Mesothelial cell of epicardium (in vitro differentiated cells): ENCODE measurements at places on chromosomes 16 and 17.

GRCh38 chr17:81405411-81405872 lies 10.2 kb downstream of the BAHCC1 start:
- peak overlapping the region; percentile 1 for H3K4me3 ChIP-seq
- H3K27ac ChIP-seq: peak overlapping the region; percentile 82
- H3K4me1 ChIP-seq: peaks cover 69% of the 10 kb centered on the region
- no peaks in the 10 kb centered on the region for H3K27me3 ChIP-seq
- DNase-seq: no peak

- no peaks in the 10 kb centered on the region for H3K27me3 ChIP-seq
- DNase-seq: no peak
- peaks cover 7% of the 10 kb centered on the region for H3K4me1 ChIP-seq
- no peak overlapping the region for H3K27ac ChIP-seq
- peaks cover 43% of the 10 kb centered on the region for H3K36me3 ChIP-seq
These were observed 122.7 kb downstream of the ABCC6 start for GRCh38 chr16:16100631-16101030.

GRCh38 chr16:47887496-47887895 lies 268.3 kb downstream of the ABCC12 start:
- H3K27me3 ChIP-seq: peaks cover 41% of the 10 kb centered on the region
- no peak overlapping the region for H3K27ac ChIP-seq
- H3K4me3 ChIP-seq: no peak overlapping the region
- peaks cover 32% of the 10 kb centered on the region for H3K4me1 ChIP-seq
- H3K36me3 ChIP-seq: no peaks in the 10 kb centered on the region

DNA sequence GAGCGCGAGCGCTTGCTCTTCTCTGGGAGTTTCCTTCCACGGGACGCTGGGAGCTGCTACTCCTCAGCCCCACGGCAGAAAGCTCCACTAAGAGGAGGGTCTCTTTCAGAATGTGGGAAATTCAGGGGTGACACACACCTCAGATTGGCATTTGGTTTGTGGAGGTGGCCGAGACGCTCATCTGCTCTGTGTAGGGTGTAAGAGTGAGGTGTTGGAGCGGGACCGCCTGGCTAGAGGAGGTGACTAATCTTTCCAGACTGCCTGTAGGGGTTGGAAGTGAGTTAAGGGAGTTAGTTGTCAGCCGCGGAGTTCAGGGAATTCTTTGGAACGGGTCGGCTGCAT lies 735 bp downstream of the PSMD11 start:
- H3K4me3 ChIP-seq: peak overlapping the region; percentile 92
- no peak for DNase-seq
- H3K27ac ChIP-seq: peak overlapping the region; percentile 96
- peaks cover 9% of the 10 kb centered on the region for H3K36me3 ChIP-seq
- peaks cover 20% of the 10 kb centered on the region for H3K27me3 ChIP-seq

GRCh38 chr16:88770461-88771293 lies 14.3 kb downstream of the PIEZO1 start:
- peak; percentile 78 for DNase-seq
- H3K4me3 ChIP-seq: peak overlapping the region; percentile 54
- peak overlapping the region; percentile 79 for H3K27ac ChIP-seq
- H3K36me3 ChIP-seq: no peaks in the 10 kb centered on the region
- H3K27me3 ChIP-seq: no peaks in the 10 kb centered on the region
- H3K4me1 ChIP-seq: peaks cover 67% of the 10 kb centered on the region

DNA sequence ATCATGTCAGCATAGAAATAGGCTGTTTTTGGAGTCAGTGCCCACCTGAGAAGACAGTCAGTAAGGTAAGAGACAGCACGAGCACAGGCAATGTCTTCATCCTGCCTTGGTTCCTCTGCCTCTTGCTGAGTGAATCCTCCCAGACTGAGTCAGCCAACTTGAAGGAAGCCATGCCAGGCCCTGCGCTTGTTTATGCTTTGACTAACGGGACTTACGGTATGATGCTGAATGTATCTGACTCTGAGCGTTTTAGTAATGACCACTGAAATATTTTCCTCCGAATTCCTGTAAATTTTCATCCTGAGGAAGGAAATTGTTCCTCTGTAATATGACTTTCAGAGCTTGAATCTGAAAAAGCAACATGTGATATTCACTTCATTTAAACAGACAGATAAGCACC lies 18.0 kb downstream of the C17orf67 start:
- H3K4me1 ChIP-seq: peaks cover 20% of the 10 kb centered on the region
- no peak for DNase-seq
- no peak overlapping the region for H3K4me3 ChIP-seq
- no peaks in the 10 kb centered on the region for H3K27me3 ChIP-seq
- H3K36me3 ChIP-seq: no peaks in the 10 kb centered on the region
- no peak overlapping the region for H3K27ac ChIP-seq
